Muscle of leg (tissue), 16 donors: ENCODE measurements at places on chromosomes 1 and 21.

- no peak for DNase-seq
Measured at GRCh38 chr1:10740123-10740522, 56.3 kb downstream of the CASZ1 start.

GRCh38 chr1:155130272-155131006 is 2.8 kb downstream of the EFNA1 start:
- DNase-seq: no peak

DNA sequence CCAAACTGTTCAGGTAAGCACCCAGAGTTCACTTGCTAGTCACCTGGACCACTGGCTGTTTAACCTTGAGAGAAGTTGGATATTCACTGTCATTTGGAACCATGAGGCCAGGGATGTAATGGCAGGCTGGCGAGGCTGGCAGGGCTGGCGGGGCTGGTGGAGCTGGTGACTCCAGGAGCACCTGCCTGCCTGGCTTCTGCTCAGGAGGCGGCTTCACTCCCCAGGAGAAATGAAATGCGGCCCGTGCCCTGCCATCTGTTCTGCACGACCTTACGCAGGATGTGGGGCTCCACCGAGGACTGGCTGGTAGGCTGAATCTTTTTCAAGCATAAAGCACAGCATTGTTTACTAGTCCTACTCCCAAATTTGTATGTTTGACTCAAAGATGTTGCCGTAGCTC is 22.7 kb upstream of the MX1 start:
- DNase-seq: no peak

DNA sequence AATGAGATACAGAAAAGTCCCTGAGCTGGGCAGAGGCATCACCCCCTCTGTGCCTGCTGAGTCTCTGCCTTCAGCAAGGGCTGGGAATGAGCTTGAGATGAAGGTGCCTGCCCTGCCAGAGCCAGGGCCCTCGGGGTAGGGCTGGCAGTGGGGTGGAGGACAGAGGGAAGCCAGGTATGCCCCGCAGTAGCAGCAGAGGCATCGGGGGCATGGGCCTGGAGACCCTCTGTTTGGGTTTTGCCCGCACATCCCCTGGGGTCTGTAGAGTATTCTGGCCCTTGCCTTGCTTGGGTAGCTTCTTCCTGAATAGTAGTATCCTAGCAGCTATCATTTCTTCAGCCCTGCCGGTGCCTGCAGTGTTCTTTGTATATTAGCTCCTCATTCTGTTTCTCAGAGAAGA is 33.0 kb downstream of the QSOX1 start:
- no peak for DNase-seq

GRCh38 chr1:31548534-31548906 is 27.8 kb upstream of the TINAGL1 start:
- no peak for DNase-seq

- peak; percentile 18 for DNase-seq
Measured at GRCh38 chr1:220044678-220045355, 1.5 kb downstream of the EPRS1 start.

DNA sequence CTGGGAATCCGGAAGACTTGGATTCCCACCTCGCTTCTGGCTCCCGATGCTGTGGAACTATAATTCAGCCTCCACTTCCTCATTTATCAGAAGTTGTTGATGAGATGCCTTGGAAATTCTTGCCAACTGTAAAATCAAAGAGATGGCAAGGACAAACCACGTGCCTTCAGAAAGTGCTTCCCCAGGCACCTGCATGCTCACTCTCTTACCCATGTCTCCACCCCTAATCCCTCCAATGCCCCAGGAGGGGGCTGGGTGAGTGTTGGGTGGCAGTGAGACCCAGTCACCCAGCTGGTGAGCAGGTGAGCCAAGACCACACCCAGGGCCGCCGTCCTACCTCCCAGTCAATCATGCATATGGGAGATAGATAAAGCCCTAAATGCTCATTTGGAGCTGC is 160.8 kb downstream of the PSMG1 start:
- no peak for DNase-seq

DNA sequence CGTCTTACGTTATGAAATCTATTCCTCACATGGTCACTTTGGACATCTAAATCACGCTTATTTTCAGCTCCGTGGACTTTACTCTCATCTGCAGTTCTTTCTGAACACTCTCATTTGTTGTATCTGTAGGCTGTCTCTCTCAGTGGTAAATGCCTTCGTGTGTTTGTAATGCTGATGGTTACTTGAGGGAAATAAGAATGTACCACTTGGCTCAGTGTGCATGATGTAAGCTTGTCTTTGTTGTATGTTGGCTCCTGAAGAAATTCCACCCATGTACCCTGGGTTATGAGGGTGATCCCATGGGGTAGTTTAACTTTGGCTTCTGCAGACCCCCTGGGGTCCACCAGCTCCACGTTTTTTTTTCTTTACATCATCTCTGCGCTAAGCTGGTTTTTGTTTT is 378.4 kb downstream of the SETD4 start:
- DNase-seq: no peak

- DNase-seq: no peak
Measured at GRCh38 chr1:162177126-162177525, 107.6 kb downstream of the NOS1AP start.

- no peak for DNase-seq
Measured at GRCh38 chr1:200681231-200681630, 11.5 kb upstream of the DDX59 start.

- peak; percentile 95 for DNase-seq
Measured at GRCh38 chr1:69824932-69825331, 257.2 kb downstream of the LRRC7 start.

- DNase-seq: no peak
Measured at GRCh38 chr1:23387494-23387893, 17.9 kb upstream of the ZNF436 start.

DNA sequence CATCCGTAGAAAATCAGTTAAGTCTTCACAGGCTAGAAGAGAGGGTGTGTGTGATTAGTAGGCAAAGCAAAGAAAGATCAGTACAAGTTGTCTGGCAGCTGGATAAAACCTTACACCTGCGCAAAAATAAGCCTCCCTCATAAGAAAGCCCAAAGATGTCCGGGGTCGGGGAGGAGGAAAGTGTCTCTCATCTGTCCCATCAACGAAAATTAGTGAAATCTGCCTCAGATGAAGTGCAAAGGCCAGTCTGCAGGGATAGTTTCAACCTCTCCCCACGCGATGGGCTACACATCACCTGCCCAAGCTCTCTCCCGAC is 333.9 kb downstream of the SRGAP2C start:
- DNase-seq: no peak

DNA sequence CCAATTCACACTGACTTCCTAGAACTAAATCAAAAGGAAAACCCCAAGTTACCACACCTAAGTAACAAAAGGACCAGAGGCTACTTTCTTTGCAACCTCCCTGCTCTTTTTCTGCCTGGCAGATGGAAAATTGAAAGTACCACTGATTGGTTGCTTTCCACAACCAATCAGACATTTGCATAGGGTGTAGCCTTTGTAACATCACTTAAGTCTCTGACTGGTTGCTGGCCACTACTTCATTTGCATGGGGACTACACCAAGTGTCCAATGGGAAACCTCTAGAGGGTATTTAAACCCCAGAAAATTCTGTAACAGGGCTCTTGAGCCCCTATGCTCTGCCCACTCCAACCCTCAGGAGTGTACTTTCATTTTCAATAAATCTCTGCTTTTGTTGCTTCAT is 365.0 kb downstream of the LTN1 start:
- DNase-seq: no peak

- no peak for DNase-seq
Measured at GRCh38 chr1:180094705-180095295, 59.9 kb upstream of the QSOX1 start.

- DNase-seq: no peak
Measured at GRCh38 chr1:191912517-191912916, 245.7 kb upstream of the RGS18 start.

DNA sequence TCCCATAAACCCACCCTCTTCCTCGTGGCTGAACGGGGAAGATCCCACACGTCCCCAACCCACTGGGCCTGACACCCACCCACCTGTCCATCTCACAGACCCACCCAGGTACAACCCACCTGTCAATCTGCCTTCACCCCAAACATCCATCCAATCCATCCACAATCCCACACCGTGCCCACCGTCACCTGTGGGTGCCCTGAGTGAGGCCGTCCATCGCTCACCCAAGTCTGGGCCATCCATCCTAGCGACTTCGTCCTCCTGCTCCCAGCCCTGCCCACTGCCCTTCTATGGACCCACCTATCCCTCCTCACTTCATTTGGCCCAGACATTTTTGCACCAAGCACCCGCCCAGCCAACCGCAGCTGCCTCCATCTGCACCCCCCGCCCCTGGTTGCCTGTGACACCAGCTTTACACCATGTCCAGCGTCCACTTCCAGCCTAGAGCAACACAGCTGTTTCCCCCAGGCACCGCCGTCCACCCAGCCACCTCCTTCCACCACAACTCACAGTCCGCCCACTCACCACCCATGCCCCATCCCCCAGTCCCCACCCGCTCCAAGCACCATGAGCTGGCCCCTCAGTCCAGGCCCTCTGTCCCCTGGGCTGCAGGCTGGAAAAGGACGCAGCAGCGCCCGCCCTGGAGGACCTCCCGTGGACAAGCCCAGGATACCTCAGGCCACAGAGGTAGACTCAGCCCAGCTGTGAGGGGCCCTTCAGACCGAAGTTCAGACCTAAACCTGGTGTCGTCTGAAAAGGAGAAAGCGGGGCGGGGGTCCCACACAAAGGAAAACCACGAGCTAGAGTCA is 7.7 kb downstream of the TTLL10 start:
- DNase-seq: peak; percentile 32

- DNase-seq: peak; percentile 82
Measured at GRCh38 chr1:27395441-27396195, 3.2 kb downstream of the GPR3 start.

DNA sequence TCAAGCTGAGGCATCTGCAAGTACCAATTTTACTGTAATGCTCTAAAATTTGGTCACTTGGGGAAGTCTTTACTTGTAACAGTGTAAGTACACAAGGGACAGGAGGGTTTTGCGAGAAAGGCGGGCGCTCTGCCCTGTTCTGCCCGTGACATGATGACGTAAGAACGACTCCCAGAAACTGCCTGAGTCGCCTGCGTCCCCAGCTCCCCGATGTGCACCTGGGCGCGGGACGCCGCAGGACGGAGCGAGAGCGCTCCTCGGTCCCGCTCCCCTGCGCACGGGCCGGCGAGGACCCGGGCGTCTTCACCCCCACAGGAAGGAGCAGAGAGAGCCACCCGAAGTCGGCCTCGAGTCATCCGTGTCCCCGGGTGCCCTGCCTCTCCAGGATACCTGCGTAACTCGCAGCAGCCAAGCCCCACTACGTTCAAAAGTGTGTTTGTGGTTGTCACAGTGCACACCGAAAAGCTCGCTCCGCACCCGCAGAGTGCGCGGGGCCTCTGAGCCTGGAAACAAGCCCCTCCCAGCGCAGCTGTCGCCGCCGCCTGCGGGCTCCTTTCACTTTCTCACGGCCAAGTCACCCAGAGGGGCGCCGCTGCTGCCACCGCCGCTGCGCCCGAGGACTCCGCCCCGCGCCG is 3.3 kb upstream of the ZBTB18 start:
- DNase-seq: peak; percentile 74
